Endothelial cell (in vitro differentiated cells): ENCODE measurements at places on chromosomes 6 and 20.

DNA sequence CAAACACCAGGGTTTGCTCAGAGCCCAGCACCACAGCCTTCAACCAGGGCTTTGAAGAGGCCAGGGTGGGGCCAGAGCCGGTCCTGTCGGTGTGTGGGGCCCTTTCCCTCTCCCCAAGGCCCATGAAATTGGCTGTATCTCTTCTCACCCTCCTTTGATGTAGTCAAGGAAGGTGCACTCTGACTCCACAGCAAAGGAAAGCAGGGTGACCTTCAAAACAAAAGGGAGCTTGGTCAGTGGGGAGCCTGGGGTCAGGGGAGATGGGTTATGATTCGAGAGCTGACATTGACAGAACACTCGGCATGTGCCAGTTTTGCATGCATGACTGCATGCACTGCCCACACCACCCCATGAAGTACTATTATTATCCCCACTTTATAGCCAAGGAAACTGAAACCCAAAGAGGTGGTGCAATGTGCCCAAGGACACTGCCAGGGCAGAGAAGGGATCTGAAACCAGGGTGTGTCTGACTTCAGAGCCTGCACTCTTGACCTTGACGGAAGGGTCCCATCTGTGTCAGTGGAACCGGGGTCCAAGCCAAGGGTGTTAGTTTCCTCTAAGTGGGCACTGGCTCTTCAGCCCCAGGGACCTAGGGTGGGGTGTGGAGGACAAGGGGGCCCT is 55.4 kb downstream of the RAB44 start:
- no peak for DNase-seq

GRCh38 chr20:48910347-48910781 is 11.1 kb upstream of the ARFGEF2 start:
- DNase-seq, result no peak

- no peak for DNase-seq
Observed at GRCh38 chr20:16178546-16179135, 394.6 kb downstream of the KIF16B start.

DNA sequence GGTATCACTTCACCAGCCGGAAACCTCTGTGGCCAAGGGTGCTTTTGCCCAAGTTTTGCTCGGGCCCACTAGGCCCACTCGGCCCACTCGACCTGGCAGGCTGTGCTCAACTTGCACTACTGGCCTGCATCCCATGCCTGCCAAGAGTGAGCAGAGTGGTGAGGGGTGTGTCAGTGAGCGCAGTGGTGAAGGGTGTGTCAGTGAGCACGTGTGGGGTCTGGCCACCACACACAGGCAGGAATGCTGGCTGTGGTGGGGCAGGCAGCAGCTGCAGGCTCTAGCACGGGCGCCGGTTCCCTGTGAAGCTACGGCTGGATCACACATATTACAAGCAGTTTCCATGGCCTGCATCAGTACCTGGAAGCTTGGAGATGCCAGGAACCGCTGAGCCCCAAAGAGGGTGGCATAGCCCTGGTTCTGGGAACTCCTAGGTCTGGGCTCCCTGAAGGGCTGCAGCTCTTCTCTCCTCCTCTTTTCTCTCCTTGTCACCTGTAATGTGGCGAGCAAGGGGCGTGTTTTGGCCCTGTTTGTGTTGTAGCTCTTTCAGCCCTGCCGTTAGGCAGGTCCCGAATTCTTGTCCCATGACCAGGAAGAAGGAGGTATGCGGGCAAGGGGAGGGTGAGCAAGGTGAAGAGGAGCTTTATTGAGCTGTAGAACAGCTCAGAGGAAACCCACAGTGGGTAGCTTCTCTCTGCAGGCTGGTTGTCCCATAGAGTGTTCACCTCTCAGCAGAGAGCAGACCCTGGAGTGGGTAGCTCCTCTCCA is 51.0 kb upstream of the CLDN20 start:
- no peak for DNase-seq

GRCh38 chr20:61295249-61295648 is 43.2 kb downstream of the CDH4 start:
- no peak for DNase-seq

DNA sequence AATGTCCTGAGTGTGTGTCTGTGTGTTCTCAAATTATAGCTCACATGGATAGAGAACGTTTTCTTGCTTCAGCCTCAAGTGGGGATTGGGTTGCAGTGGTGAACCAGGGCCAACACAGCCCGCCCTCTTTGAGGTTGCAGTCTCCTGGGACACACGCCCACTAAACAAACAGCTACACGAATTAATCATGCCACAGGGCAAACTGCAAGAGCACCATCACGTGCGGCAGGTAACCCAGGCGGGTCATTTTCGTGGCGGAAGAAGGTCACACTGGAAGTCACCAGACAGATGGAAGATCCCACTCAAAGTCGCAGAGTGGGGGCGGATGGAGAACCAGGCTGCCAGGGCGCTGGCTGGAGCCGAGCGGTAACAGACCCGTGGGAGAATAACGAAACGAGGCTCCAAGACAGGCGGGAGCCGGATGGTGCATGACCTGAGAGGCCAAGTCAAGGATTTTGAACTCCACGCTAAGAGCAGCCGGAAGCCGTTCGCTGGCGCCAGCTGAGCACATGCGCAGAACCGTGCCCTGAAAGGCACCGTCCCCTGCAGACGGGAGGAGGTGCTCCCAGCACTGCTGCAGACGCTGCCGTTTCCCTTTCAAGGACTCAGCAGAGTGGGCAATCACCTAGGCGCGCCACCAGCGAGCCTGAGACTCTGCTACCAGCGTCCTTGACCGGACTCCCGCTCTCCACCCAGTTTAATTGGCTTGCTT is 10.7 kb downstream of the DLL1 start:
- no peak for DNase-seq

GRCh38 chr20:51797357-51798025 is 4.8 kb downstream of the SALL4 start:
- DNase-seq, result no peak

- DNase-seq, result peak; percentile 45
Observed at GRCh38 chr20:6769903-6770785, 2.7 kb downstream of the BMP2 start.
